ENCODE measurements at places on chromosomes 7 and 10. TPM values are rescaled to one million over a fixed set of nuclear protein-coding genes. Genes with fewer than 3 reads are reported as not detected.

GRCh38 chr7:2036786-2037185 lies 196.0 kb downstream of the MAD1L1 start:
- DNase-seq = no peak

DNA sequence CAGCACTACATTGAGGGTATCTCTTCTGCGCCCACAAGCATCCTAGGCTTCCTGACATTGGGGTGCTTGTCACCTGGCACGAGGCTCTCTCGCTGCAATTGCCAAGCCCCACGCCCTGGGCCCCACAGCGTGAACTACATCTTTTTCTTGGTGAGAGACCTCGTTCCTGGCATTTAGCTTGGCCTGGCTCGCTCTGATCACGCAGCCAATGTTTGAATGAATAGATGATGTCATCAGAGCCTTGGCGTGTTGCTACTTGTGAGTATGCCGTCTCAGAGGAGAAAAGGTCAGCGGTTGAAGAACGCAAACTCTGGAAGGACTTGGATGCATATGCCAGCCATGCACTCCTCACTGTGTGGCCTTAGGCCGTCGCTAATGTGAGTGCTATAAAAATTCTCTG lies 150.2 kb upstream of the AUTS2 start:
- peak; percentile 72 for DNase-seq

DNA sequence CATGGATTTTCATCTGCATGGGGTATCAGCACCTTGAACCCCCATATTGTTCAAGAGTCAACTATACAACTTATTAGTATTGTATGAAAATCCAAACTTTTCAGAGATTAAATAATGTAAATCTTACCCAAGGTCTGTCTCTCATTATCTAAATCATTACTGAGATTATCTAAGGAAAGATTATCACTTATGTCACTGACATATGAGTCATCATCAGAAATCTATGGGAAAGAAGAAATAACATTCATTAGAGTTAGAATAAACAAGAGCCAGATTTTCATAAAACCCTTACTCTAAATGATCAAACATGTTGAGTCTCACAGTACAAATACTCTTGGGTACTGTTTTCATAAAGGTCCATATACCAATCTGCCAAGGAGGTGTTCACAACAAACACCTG lies 83.3 kb upstream of the GSDME start:
- DNase-seq = no peak

DNA sequence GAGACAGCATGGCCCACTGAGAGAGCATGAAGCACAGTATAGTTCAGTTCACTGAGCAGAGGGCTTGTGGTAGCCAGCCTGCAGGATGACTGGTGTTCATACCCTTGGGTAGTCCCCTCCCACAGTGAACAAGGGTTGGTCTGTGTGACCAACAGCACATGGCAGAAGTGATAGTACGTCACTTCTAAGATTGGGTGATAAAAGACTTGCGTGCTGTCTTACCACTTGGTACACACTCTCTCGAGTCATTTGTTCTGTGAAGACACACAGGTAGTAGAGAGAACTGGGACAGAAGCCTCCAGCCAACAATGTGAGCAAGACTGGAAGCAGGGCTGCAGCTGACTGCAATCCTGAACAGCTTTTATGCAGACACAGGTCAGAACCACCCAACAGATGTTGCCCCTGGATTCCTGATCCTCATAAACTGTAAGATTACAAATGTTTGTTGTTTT lies 14.6 kb downstream of the EPC1 start:
- DNase-seq = no peak

- no peak for DNase-seq
Measured at GRCh38 chr7:44310221-44310848, 15.1 kb downstream of the CAMK2B start.

Gene ACTL6B
- polyA plus RNA-seq = not detected

All from muscle of back (tissue), 13 donors.